ENCODE measurements at places on chromosomes 4 and X. TPM values are rescaled to one million over a fixed set of nuclear protein-coding genes. Genes with fewer than 3 reads are reported as not detected.

Gene CTAG2
- total RNA-seq = not detected

Gene MAOB
- total RNA-seq = 12.9 TPM

Gene NHSL2
- 9.3 TPM for total RNA-seq

Gene ZXDA
- total RNA-seq = 12.7 TPM

Gene RAB39B
- total RNA-seq = 2.0 TPM

Gene GAGE12E
- total RNA-seq = not detected

Gene FRMPD4
- total RNA-seq = 0.41 TPM

Gene NXF3
- total RNA-seq = not detected

Gene NPNT
- 101 TPM for total RNA-seq

Gene ADH7
- not detected for total RNA-seq

Gene UBA6
- total RNA-seq = 37.9 TPM

Gene PABPC5
- total RNA-seq = 5.2 TPM

Gene HTN3
- not detected for total RNA-seq

Gene BRS3
- total RNA-seq = not detected

Gene STARD8
- total RNA-seq = 32.3 TPM

Gene SUPT20HL2
- 0.06 TPM for total RNA-seq

Gene RHOXF1
- 0.47 TPM for total RNA-seq

Gene FGG
- total RNA-seq = 1.1 TPM

Gene LAMP2
- total RNA-seq = 121 TPM

Gene STK32B
- 8.8 TPM for total RNA-seq

Gene MGARP
- total RNA-seq = 0.12 TPM

Gene MAGEB2
- total RNA-seq = not detected

Gene GPR50
- not detected for total RNA-seq

Gene NAAA
- 47.9 TPM for total RNA-seq

Gene CTAG1B
- not detected for total RNA-seq

Gene MAGEA1
- not detected for total RNA-seq

Gene OPN1MW2
- not detected for total RNA-seq

Gene STAP1
- total RNA-seq = 0.35 TPM

Gene PRKG2
- 0.76 TPM for total RNA-seq

Gene USP46
- total RNA-seq = 25.3 TPM

Gene HEPH
- total RNA-seq = 53.5 TPM

Gene SNX12
- total RNA-seq = 46.9 TPM

Gene DNAAF6
- not detected for total RNA-seq

Gene PABPC1L2A
- not detected for total RNA-seq

Gene TRPC5OS
- total RNA-seq = not detected

Measured in metanephros (tissue), 2 donors.